Activated CD8-positive, alpha-beta T cell treated with anti-CD3 and anti-CD28 coated beads, Interleukin-2, amount 10 ng/mL, durations not matched to agents 7 days and 5 days (primary cell): ENCODE measurements at places on chromosomes 5 and 9.

GRCh38 chr9:35758475-35759050 is 4.5 kb upstream of the MSMP start:
- peak overlapping the region; percentile 7 for H3K27ac ChIP-seq
- peaks cover 19% of the 10 kb centered on the region for H3K36me3 ChIP-seq
- no peaks in the 10 kb centered on the region for H3K27me3 ChIP-seq
- peak overlapping the region; percentile 55 for H3K4me3 ChIP-seq
- peaks cover 37% of the 10 kb centered on the region for H3K4me1 ChIP-seq

DNA sequence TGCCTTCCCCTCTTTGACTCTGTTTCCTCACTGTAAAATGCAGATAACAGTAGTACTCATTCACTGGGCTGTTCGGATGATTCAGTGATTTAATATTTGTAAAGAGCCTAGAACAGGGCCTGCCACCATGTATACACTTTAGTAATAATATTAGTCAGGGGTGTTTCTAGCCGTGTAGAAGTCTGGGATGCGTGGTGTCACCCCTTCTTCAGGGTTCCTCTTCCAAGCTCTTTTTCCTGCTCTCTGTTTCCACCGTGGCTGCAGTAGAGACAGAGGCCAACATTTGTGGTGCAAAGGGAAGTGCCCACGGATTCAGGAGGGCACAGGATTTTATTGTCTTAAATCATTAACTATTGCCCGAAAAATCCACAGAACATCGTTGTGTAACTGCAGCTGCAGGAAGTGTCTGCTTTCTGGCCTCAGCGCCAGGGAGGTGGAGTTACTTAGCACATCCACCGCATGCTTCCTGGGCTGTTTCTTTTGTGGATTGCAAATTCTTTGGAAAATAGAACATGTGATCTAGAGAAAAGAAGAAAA is 61.7 kb downstream of the TRIO start:
- H3K27ac ChIP-seq = no peak overlapping the region
- H3K4me1 ChIP-seq = peaks cover 10% of the 10 kb centered on the region

DNA sequence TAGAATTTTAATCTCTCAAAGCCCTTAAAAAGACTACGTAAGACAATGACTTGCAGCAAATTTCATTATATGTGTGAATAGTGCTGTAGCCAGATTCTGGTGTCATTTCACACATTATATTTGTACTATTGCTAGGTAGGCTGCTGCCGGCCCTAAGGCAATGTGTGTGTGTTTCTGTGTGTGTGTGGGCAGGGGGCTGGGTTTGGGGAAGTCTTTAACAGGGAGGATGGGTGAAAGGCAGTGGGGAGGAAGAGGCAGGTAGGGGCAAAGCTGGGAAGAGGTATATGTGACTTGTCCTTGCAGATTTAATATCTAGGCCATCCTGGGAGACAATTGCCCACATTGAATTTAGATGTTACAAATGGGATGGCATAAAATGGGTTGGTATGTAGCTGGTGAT is 130.8 kb downstream of the MACIR start:
- no peak for DNase-seq
- H3K27ac ChIP-seq = no peak overlapping the region
- H3K36me3 ChIP-seq = no peaks in the 10 kb centered on the region
- no peak overlapping the region for H3K4me3 ChIP-seq

DNA sequence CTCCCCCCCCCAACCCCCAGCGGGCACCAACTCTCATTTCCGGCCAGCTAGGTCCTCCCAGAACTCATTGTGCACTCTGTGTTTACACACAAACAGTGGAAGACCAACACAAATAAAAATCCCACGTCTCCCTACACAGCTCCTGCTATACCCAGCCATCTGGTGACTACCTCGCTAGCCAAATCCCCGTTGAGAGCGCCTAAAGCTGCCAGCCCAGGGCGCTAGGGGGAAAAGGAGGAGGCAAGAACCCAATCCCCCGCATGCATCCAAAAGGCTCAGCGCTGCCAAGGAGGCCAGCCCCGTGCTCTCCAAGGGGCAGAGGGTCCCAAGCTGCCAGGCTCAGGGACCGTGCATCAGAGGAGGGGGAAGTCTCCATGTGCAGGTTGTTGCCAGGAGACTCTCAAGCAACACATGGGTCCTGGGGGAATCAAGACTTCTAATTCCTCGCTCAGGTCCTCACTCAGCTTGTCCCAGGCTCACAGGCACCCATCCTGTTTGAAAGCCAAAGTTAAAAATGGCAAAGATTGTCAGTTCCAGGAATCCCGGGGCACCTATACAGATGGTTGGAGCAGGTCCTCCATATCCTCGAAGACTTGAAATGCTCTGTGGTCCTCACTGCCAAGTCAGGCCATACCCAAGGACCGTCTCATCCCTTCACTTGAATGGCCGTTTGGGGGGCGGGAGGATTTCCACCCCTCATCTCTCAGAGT is 2.7 kb downstream of the ASTN2 start:
- H3K27me3 ChIP-seq = peaks cover 22% of the 10 kb centered on the region
- DNase-seq = no peak
- no peak overlapping the region for H3K27ac ChIP-seq
- peaks cover 2% of the 10 kb centered on the region for H3K4me1 ChIP-seq
- no peak overlapping the region for H3K4me3 ChIP-seq
- peaks cover 2% of the 10 kb centered on the region for H3K36me3 ChIP-seq

- H3K4me1 ChIP-seq = no peaks in the 10 kb centered on the region
- no peak overlapping the region for H3K4me3 ChIP-seq
- H3K27me3 ChIP-seq = no peaks in the 10 kb centered on the region
- no peak for DNase-seq
These were observed 379.9 kb upstream of the IRX4 start for GRCh38 chr5:2262620-2263019.

DNA sequence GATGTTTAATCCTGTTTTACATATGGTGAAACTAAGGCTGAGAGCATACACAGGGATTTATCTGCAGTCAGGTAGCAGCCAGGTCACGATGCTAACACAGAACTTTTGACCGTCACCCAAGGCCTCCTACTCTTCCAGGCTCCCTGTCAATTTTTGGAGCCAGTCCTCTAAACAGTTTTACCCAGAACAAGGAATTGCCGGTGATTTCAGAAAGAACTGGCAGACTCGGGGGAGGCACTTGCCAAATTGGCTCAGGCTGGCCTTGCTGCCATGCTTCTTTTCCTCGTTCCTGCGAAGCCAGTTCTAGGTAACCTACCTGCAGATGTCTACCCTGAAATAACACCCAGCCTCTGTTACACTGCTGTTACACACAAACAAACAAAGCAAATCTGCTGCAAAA is 21.2 kb downstream of the GRIA1 start:
- H3K4me3 ChIP-seq = no peak overlapping the region
- H3K27ac ChIP-seq = no peak overlapping the region
- H3K36me3 ChIP-seq = no peaks in the 10 kb centered on the region
- peaks cover 2% of the 10 kb centered on the region for H3K27me3 ChIP-seq
- no peak for DNase-seq

DNA sequence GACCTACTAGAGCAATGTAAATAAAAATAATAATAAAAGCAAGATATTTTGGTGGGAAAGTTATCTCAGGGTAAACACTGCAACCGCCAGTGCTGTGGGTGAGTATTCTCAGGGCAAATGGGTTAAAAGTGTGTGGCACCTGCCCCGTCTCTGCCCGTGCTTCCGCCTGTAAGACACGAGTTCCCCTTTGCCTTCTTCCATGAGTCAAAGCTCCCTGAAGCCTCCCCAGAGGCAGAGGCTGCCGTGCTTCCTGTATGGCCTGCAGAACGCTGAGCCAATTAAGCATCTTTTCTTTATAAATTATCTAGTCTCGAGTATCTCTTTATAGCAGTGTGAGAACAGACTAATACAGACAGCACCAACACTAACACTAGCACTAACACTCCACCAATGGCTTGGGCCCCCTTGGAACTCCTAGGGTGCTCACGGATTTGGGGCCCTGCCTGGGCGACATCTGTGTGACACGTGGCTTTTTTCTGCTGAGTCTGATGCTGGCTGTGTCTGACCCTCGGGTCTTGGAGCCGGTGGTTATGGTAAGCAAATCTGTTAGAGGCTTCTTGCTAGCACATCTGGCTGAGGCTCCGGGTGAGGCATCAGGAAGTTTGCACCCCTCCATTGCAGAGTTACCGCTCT is 10.6 kb downstream of the PLEKHG4B start:
- H3K4me1 ChIP-seq = no peaks in the 10 kb centered on the region
- DNase-seq = no peak
- H3K27me3 ChIP-seq = peaks cover 9% of the 10 kb centered on the region
- no peak overlapping the region for H3K4me3 ChIP-seq
- H3K27ac ChIP-seq = no peak overlapping the region
